ENCODE measurements at places on chromosomes 7 and 10.

DNA sequence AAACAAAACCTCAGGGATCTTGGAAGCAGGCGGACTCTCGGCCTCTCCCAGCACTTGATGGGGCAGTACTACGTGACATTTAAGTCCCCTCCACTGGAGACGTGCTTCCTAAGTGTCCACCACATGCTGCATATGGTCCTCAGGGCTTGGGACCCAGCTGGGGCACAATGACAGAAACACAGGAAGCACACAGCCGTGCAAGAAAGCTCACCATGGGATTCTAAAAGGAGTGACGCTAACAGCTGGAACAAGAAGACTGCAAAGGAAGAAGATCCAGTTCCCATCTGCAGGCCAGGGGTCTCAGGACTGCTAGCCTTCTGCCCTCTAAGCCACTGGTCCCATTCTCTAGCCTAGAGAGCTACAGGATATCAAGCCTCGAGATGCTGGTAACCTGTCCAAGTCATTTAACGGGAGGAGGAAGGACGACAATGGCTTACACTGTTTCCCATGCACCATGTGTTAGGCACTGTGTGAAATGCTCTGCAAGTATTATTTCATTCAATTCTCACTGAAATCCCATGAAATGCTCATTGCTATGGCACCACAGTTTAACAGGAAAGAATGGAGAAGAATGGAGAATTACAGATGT, 61.1 kb downstream of the KCNMA1 start:
- no peak for DNase-seq

DNA sequence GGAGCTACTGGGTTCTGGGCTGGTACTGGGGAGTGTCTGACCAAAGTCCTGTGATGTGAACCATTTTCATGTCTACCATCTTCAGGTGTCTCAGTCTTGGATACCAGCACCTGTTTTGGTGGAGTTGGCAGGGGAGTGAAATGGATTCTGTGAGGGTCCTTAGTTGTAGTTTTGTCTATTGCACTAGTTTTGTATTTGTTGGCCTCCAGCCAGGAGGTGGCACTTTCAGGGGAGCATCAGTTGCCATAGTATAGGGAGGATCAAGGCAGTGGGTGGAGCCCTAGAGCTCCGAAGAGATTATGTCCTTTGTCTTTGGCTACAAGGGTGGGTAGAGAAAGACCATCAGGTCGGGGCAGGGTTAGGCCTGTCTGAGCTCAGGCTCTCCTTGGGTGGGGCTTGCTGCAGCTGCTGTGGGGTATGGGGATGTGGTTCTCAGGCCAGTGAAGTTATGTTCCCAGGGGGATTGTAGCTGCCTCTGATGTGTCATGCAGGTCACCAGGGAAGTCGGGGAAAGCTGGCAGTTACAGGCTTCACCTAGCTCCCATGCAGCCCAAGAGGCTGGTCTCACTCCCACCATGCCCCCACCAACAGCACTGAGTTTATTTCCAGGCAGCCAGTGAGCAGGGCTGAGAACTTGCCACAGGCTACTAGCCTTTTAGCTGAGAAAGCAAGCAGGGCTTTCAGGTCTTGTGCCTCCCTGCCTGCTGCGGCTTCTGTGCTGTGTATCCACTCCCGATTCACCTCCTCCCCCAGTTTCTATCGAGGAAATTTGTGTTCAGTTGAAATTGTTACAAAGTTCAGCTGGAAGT, 153.1 kb downstream of the ZNF365 start:
- DNase-seq, result peak; percentile 88

DNA sequence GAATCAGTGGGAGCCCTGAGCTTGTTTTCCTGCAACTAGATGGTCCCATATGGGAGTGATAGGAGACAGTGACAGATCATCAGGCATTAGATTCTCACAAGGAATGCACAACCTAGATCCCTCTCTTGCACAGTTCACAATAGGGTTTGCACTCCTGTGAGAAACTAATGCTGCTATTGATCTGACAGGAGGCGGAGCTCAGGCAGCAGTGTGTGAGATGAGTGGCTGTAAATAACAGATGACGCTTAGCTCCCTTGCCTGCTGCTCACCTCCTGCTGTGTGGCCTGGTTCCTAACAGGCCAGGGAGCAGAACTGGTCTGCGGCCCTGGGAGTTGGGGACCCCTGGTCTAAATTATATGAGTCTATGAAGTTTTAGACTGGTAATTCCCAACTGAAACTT, 3.9 kb downstream of the MIOS start:
- no peak for DNase-seq

DNA sequence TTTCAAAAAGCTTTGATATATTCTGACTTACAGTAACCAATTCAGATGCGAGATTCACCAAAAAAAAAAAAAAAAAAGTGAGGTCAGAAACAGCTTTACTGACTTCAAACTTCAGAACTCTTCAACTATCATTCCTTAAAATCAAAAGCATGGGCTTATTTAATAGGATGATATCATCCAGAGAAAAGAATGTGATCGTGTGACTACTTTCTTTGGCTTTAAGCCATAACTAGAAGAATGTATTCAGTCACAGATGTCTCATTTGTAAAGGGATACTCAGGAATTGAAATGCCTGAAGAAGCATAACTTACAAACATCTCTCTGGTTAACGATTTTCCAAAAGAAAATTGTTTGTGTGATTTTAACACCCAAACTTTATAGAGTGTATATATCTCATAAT, 11.5 kb downstream of the TPK1 start:
- DNase-seq, result no peak

GRCh38 chr7:124857672-124858235, 71.9 kb downstream of the POT1 start:
- no peak for DNase-seq

DNA sequence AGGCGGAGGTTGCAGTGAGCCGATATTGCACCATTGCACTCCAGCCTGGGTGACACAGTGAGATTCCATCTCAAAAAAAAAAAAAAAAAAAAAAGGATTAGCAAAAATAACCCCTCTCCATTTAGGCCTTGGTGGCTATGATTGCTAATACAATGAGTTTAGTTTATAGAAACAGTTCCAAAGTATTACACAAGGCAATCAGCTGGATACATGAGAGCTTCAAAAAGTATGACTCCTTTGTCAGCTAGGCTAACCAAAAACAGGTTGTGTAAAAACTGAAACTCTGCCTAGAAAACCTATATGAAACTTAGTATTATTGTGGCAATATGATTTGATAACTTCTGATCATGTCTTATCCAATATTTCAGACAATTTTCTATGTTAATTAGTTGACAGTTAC, 57.2 kb downstream of the SUGCT start:
- no peak for DNase-seq

DNA sequence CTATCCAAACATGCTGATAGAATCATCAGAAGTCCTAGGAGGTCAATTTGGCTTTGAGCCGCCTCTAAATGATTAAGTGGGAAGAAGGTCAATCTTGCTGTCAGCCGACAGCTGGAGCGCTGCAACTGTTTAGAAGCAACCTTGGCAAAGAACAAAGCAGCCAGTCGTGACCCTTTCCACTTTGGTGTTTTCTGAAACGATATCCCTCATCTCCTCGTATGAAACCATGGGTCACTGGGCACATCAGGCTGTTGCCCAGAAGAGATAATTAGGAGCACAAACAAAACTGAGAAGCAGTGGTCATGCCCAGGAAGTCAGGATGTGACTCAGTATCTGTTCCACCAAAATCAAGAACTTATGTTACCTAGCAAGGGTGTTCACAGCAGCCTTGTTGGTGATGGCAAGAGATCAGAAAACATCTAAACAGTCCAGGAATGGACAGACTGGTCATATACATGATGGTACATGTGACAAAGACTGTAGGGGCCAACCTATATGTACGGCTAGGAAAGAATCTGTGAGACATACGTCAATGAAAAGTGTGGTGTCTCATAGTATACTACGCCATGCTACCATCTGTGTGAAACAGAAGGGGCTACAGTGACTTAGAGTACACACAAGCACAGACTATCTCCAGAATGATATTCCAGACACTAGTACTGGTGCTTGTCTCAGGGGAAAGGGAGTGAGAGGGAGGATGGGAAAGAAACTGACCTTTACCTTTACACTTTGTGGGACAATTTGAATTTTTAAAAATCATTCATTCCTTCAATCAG, 22.4 kb downstream of the STN1 start:
- no peak for DNase-seq

DNA sequence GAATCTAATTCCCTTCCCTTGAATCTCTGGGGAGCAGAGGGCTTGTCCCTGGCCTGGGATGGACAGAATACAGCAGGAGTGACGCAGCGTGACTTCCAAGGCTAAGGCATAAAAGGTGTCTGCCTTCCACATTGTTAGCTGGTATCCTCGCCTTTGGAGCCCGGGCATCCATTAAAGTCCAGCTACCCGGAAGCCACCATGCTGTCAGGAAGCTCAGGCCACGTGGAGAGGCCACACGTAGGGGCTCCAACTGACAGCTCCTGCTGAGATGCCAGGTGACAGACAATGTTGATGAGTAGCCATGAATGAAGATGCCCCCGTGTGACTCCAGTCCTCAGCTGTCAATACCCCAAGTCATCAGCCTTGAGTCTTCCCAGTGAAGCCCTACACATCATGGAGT, 99.9 kb downstream of the OAT start:
- no peak for DNase-seq

DNA sequence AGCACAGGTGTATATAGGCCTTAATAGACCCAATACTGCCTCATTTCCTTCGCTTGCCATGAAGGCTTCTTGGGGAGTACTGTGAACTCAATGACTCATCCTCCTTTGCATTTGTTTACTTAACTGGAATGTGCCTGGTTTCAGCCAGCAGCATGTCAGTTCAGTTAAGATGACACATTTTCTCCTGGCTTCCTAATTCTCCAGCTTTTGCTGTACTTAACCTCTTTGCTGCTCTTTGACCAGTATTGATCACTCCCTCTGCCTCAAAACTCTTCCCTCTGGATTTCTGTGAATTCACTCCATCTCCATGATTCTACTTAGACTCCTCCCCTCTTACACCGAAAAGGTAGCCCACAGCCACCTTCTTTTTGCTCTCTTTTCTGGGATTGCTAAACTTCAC, 135.7 kb downstream of the MAGI2 start:
- no peak for DNase-seq

DNA sequence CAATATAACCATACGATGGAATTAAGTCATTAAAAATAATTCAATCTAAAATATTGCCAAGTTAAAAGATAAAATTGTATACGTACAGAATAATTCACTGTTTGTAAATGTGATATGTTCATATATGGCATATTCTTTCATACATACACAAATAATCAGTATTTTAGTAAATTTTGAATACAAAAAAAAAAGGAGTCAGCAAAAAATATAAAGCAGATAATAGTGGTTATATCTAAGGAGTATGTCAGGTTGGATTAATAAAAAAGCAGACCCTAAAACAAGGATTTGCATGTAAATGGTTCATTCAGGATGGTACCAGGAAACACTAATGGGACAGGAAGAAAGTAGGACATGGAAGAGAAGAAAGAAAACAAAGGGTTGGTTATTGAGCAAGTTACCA, 59.5 kb downstream of the XPNPEP1 start:
- DNase-seq, result no peak

GRCh38 chr10:131396121-131397050, 84.9 kb upstream of the TCERG1L start:
- DNase-seq, result no peak

Measured in DND-41 (cell line).